ENCODE measurements at places on chromosomes 6 and 20.

DNA sequence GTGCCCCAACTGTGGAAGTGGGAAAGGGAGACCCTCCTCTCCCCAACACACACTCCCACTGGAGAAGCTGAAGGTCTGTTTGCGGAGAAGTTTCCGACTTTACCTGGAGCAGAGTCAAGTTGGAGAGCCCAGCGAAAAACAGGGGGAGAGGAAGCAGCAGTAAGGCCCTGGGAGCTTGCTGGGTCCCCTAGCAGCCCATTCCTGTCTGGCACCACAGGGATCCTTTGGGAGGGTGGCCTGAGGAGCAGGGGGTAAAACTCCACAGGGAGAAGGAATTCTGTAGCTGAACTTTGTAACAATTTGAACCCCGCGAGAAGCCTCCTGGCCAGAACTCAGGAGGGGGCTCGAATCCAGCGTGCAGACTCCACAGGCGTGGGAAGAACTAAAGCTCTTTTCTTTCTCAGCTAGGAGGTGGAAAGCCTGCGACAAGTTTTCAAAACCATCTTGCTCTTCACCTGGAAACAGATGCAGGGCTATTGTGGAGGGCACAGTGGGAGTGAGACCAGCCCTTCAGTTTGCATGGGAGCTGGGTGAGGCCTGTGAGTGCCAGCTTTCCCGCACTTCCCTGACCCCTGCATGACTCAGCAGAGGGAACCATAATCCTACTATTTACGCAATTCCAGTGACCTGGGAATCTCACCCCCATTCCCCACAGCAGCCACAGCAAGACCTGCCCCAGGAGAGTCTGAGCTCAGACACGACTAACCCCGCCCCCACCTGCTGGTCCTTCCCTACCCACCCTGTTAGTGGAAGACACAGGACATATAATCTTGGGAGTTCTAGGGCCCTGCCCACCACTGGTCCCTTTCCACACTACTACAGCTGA lies 25.8 kb downstream of the SERPINB9 start:
- no peak for DNase-seq

GRCh38 chr20:2451939-2452732 lies 18.5 kb downstream of the SNRPB start:
- peak; percentile 9 for DNase-seq

- no peak for DNase-seq
These were observed 1.5 kb downstream of the PRRC2A start for GRCh38 chr6:31621991-31622390.

GRCh38 chr6:72382602-72383529 lies 239.0 kb upstream of the KCNQ5 start:
- no peak for DNase-seq

- DNase-seq: no peak
These were observed 1.5 kb downstream of the AGER start for GRCh38 chr6:32182555-32182981.

GRCh38 chr6:146305092-146305491 lies 238.5 kb upstream of the RAB32 start:
- no peak for DNase-seq

GRCh38 chr6:168908166-168908565 lies 345.5 kb downstream of the THBS2 start:
- DNase-seq: no peak

DNA sequence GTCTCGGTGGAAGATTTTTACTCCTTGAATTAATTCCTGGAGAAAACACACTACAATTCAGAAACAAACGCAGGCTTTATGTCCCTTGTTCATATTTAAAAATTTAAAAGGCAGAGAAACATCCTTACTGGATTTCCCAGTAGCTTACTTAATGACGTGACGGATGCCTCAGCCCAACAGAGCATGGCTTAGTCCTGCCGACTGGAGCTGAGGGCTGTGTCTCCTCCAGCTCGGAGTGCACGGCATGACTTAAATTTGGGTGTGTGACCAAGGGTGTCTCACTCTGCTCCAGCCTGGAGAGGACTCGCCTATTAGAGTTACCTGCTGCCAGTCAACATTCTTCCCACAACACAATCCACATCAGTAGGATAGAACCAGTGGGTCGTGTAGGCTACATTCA lies 107.1 kb downstream of the PSMB1 start:
- no peak for DNase-seq

DNA sequence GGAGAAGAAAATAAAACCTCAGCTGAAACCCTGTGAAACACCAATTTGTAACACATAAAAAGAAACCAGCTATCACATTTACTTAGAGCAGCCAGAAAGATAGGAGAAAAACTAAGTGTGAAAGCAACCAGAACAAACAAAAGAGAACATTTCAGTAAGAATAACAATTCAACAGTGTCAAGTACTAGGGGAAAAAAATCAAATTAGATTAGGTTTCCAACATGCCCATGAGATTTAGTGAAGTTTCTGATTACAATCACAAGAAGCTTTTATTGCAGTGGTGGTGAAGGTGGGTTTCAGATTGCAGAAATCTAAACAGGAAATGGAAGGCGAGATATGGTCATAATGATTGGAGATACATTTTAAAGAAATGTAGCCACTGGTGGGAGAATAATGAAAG lies 22.1 kb upstream of the TRDN start:
- no peak for DNase-seq

DNA sequence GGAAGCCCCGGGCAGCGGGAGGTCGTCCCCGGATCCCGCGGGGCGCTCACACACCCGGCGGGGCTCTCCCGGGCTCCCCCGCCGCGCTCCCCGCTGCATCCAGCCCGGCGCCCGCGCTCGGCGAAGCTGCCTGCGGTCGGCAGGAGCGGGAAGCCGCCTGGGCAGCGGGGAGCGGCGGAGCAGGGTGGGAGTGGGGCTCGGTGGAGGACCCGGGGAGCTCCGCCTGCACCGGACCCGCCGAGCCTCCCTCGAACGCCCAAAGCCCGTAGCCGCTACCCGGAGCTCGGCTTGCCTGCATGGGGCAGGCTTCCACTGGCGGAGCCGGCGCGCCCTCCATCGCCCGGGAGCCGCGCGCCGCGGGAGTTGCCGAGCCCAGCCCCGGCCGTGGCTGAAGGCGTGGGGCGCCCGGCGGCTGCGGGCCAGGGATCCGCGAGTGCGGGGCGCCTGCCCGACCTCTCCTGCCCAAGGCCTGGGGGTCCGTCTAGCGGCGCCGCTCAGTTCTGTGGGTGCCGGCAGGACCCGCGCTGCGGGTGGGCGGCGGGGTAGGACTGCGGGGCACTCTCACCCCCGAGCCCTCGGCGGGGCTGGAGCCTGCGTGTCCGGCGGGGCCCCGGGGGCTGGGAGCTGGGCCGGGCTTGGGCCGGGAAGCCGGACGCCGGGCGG lies 671 bp downstream of the CDH4 start:
- no peak for DNase-seq

DNA sequence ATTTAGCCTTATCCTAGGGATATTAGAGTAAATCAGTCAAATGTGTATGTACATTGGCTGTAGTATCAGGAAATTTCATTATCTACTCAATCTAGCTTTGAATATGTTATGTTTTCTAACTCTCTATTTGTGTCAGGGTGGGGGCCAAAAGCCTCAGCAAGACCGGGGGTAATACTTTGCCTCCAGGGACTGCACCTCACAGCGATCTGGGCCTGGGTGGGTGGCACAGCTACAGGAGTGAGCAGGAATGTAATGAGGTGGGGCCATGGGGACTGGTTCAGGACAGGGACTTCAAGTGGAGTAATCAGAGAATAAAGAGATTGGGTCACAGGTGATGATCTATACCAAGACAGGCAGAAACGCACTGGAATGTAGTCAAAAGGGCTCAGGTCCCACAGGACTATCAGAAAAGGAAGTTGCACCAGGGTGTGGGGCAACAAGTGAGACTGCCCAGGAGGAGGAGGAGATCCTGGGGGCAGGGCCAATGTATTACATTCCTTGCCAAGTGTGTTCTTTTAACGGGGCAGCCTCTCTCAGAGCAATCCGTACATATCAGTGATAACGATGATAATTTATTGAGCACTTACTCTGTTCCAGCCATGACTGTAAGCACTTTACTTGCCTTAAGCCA lies 54.0 kb downstream of the PIGU start:
- no peak for DNase-seq

- no peak for DNase-seq
These were observed 504 bp downstream of the SNTA1 start for GRCh38 chr20:33443006-33443511.

GRCh38 chr6:20433321-20433720 lies 31.6 kb downstream of the E2F3 start:
- DNase-seq: no peak

DNA sequence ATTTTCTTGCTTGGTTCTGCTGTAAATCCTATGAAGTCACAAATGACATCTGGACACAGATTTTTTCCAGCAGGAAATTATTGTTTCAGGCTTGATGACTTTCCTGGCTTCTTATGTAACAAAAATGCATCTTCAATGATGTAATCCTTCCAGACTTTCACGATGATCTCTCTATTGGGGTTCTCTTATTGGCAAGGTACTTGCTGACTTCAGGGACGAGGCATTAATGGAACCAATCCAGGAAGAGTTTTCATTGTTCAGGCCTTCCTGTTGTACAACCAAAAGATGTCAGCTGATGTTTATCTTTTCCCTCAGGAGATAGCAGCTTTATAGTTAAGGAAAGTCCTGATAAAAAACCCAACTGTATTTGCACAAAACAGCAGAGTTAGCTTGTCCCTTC lies 118.5 kb upstream of the MMS22L start:
- DNase-seq: no peak

DNA sequence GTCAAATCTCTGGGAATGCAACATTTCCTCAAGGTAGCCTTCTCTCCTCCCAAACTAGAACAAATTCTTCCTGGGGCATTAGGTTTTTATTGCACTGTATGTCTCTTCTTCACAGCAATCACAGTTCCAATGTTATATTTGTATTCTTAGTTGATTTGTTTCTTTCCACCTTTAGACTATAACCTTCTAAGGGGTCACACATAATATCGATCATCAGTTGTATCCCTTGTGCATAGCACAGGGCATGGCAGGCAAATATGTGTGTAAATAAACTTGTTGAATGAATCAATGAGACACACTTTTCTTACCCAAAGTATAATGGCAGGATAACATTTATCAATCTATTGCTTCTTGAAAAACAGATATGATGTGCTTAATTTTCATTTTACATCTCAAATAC lies 81.0 kb downstream of the ATG5 start:
- DNase-seq: no peak

GRCh38 chr6:25889877-25890853 lies 16.1 kb upstream of the SLC17A3 start:
- no peak for DNase-seq

DNA sequence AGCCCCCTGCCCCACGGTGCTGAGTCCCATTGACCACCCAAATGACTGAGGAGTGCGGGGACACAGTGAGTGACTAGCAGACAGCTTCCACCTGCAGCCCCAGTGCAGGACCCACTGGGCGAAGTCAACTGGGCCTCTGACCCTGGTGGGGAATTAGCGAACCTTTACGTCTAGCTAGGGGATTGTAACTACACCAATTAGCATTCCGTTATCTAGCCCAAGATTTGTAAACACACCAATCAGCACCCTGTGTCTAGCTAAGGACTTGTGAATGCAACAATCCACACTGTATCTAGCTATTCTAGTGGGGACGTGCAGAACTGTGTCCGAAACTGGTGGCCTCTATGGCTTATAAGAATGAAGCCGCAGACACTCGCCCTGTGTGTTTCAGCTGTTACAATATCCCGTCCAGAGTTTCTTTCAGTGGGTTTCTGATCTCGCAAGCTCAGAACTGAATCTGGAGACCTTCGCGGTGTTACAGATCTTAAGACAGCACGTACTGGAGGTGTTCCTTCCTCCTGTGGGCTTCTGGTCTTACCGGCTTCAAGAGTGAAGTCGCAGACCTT lies 21.1 kb upstream of the GMPR start:
- DNase-seq: no peak
